ENCODE measurements at places on chromosomes 4 and X.

GRCh38 chr4:82543131-82543530, 18.7 kb downstream of the TMEM150C start:
- DNase-seq = no peak

DNA sequence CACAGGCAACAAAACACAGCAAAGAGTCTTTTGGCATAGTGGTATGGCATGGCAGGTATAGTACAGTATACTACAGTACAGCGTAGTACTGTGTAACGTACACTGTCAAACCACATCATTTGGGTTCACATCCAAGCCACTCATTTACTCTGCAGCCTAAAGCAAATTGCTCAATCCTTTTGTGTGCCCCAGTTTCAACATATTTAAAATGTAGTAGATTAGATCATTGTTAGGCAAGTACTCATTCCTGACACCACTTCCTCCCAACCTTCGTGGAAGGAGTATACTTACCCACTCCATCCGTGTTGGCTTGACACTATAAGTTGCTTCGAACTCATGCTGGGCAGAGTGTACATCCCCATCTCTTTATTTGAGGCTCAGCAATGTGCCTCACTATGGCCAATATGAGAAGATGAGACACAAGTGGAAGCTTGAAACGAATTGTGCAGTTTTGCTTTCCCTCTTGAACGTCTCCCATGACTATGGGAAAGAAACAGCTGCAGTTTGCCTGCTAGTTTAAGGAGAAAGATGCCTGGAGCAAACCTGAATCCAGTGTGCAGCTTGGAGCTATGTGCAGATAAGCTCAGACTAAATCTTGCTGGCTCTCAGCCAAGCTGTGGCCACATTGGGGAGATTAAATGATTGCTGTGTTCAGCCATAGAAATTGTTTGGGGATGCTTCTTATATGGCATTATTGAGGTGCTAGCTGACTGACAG, 85.7 kb upstream of the TBL1X start:
- no peak for DNase-seq

GRCh38 chr4:7111441-7111840, 43.6 kb upstream of the GRPEL1 start:
- no peak for DNase-seq

- DNase-seq = no peak
Measured at GRCh38 chr4:181030961-181031360, 1212.2 kb upstream of the TENM3 start.

DNA sequence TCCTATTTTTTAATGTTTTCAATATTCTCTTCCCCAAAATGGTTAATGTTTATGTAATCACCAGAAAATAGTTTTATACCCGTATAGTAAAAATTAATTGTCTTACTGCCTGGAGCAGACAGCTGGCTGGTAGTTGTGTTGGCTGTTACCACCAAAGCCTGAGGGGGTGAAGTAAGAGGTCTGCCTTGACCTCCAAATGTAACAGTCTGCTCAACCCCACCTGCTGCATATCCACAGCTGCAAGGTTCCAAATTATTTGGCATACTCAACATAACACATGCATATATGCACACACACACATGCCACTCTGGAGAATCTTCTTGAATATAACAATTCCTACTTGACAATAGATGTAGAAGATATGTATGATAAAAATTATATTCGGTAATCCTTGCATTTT, 624.3 kb downstream of the ADGRL3 start:
- no peak for DNase-seq

DNA sequence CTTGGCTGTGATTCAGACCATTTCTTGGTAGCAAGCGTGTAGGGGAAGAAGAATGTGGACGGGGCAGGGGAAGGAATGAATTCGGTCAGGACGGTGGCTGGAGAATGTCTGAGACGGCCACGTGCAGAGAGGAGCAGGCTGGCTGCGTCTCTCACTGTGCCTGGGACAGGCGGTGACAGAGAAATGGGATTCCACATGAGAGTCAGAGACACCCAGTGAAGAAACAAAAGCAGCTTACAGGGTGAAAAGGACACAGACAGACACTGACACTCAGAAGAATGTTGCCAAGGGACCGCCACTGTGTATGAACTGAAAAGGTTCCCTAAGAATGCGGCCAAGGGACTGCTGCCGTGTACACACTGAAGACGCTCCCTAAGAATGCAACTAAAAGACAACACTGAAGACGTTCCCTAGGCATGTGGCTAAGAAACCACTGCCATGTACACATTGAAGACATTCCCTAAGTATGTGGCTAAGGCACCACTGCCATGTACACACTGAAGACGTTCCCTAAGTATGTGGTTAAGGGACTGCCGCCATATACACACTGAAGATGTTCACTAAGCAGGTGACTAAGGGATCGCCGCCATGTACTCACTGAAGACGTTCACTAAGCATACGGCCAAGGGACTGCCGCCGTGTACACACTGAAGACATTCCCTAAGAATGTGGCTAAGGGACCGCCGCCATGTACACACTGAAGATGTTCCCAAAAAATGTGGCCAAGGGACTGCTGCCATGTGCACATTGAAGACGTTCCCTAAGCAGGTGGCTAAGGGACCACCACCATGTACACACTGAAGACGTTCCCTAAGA, 49.1 kb downstream of the DHRSX start:
- no peak for DNase-seq

GRCh38 chrX:15680401-15680800, 15.8 kb upstream of the CLTRN start:
- no peak for DNase-seq

GRCh38 chrX:106100442-106100841, 61.9 kb upstream of the SERPINA7 start:
- no peak for DNase-seq

- no peak for DNase-seq
Measured at GRCh38 chr4:38902695-38903094, 35.1 kb downstream of the FAM114A1 start.

Measured in NCI-H1930 (cell line).